ENCODE measurements at places on chromosomes 11 and 22.
A peak's percentile ranks its signal among the peaks of the same experiment; 100 is the strongest.

GRCh38 chr22:46948411-46949144 lies 186.1 kb downstream of the TBC1D22A start:
- no peak for DNase-seq

GRCh38 chr11:108289699-108290098 lies 66.8 kb downstream of the ATM start:
- DNase-seq: no peak

GRCh38 chr11:46554213-46555147 lies 39.3 kb downstream of the AMBRA1 start:
- DNase-seq: no peak

GRCh38 chr11:30346068-30346688 lies 23.3 kb downstream of the ARL14EP start:
- no peak for DNase-seq

- no peak for DNase-seq
Measured at GRCh38 chr22:43516386-43516785, 104.6 kb downstream of the MPPED1 start.

DNA sequence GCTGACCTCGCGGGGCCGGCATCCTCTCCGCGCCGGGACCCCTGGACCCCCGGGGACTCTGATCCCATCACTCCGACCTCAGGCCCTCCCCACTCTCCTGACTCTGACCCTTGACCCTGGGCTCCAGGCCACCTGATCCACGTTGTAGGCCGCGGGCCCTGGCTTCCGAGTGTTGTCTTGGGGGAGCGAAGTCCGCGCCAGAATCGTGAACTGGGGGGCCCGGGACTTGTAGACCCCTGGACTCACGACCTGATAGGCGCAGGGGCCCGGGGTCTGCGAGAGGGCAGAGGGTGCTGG lies 716 bp upstream of the TYMP start:
- no peak for DNase-seq

DNA sequence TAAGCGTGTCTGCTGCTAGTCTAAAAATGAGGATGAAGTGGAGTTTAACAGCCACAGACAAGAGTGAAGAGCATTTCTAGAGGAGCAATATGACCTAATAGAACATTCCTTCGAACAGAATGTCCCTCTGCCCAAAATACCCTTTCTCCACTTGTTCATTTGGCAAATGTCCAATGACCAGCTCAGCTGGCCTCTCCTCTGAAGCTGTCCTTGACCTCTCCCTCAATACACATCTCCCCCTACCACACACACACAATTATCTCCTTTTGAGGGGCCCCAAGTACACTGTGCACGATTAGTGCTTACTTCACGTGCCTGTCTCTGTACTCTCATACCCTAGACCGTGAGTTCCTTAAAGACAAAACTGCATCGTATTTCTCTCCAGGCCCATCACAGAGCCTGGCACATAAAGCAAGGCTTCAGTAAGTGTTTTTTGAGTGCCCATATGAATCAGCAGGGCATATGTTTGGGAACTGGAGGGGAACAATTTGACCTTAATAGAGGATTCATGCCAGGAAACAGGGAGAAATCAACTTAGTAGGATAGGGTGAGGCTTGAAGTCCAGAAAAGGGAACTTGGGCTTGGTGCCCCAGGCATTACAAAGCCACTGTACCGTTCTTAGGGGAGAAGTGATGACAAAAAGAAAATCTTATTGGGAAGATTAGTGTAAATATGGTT lies 18.1 kb upstream of the NCAM1 start:
- DNase-seq: no peak

- DNase-seq: no peak
Measured at GRCh38 chr11:10272132-10272531, 21.9 kb downstream of the SBF2 start.

- DNase-seq: no peak
Measured at GRCh38 chr11:60890696-60891095, 15.7 kb downstream of the PRPF19 start.

DNA sequence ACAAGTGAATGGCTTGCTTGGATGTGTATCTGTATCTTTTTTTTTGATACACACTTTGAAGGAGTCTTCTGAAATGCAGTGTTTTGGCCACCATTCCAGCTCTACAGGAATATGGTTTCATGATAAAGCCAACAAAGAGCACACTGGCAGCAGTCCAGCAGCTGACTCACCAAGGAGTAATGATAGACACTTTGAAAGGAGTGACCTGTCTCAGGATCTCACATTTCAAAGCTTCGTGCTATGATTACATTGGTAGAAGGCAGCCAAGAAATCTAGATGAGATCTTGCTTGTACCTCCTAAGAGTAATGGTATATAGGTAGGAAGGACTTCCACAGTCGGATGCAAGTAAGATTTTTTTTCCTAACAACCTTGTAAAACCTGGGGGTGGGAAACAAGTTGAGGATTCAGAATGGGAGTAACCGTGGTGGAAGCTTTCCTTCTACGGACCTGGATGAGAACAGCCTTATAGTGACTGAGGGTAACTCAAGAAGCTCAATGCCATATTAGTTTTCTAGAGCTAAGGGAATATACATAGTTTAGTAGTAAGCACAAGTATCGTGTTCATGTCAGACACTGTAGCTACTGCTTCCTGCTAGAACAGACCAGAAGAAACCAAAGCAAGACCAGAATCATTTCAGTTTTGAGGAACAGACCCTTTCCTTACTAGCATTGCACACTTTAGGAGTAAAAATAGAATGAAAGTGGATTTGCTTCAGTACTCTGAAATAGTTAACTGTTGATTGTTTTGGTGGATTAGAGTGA lies 25.0 kb downstream of the MTMR3 start:
- DNase-seq: no peak

- DNase-seq: no peak
Measured at GRCh38 chr22:39851606-39852315, 41.8 kb downstream of the ENTHD1 start.

GRCh38 chr22:23833911-23834317 lies 4.9 kb downstream of the DERL3 start:
- no peak for DNase-seq

GRCh38 chr11:131824771-131825170 lies 454.4 kb downstream of the NTM start:
- no peak for DNase-seq

GRCh38 chr11:96620464-96621044 lies 230.7 kb downstream of the JRKL start:
- no peak for DNase-seq

DNA sequence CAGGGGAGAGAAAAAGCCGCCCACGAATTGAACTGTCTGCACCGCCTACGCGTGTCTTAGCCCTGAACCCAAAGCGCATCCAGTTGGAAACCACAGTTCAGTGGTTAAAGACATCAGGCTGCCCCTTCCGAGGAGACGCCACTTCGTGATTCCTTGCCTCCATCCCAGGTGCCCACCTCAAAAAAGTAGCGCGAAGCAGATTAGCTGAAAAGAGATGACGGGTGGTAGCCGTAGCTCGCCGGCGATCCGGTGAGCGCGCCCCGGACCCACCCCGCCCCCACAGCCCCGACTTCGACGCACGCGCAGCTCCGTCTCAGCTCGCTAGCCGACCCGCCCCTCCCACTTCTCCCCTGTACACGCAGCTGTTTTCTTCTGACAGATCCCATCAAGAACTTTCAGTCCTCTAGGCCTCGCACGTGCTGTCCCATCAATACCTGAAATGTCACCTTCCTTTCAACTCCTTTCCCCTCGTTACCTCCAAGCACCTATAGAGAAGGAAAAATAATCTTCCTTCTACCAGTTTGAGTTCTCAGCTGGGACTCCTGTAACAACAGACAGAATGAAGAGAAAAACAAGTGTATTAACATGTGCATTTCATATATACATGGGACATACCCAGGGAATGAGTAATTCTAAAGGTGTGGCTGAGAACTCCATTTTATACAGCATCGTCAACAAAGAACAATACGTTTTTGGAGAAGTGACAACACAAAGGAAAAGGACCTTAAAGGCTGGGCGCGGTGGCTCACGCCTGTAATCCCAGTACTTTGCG lies 49.5 kb downstream of the OR4D9 start:
- DNase-seq: peak; percentile 69

DNA sequence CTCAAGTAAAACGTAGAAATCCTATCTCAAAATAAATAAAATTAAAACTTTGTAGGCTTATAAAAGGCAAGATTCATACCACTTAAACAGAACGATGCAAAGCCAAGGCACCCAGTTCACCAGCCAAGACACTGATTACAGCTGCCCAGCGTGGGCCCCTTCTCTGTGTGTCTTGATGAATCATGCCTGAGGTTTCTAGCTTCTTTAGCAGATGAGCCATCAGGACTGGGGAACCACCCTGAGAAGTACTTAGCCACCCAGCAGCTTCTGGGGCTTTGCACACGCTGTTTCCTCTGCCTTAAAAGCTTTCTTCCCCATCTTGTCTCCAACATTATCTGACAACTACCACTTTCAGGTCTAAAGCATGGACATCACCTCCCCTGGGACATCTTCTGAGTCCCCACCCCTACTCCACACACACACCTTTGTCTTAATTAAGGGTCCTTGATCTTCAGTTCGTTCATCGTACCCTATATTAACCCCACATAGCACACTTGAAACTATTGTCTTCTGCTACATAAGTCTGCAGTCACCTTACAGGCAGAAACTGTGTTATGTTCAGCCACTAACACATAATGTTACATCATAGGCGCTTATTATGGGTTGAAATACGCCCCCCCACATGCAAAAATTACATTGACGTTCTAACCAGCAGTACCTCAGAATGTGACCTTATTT lies 8.7 kb upstream of the LAYN start:
- DNase-seq: no peak

- no peak for DNase-seq
Measured at GRCh38 chr22:25890651-25891050, 148.7 kb downstream of the MYO18B start.

DNA sequence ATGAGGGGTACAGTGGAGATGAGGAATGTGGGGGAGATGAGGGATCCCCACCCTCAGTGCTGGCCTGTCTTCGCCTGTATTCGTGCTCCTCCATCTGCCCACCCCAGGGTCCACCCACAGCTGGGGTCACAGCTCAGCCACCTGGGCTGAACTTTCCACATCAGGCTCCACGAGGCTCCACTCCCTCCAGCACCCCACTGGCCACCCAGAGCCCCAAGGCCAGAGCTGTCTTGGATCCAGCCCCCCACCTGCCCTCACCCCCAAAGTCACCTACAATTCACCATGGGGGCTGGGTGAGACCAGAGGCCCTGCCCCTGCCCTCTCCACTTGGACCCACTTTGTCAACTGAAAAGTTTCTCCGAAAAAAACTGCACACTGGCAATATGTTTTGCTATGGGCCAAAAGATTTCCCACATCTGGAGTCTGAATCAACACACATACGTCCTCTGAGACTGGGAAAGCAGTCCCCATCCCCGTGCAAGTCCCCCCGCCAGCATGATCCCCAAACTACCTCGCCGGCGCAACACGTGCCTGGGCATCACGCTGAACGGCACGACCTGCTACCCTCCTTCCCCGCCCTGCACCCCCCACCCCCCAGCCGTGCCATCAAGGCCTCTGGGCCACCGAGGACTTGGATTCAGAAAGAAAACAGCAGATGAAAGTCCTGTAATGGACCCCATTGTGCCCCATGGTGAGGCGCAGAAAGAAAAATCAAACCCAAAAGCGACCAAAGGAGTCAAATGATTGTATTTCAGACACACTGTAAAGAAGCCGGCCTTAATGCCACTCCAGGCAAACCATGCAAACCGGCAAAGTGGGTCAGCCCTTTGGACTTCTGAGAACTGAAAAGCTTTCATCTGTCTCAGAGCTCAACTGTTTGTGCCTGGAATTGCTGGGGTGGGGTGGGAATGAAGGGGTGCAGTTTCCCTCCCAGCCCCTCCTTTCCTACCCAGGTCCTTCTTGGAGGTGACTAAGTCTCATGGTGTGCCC lies 16.5 kb upstream of the GAL start:
- DNase-seq: no peak

- no peak for DNase-seq
Measured at GRCh38 chr11:85758480-85759039, 52.4 kb downstream of the SYTL2 start.

- no peak for DNase-seq
Measured at GRCh38 chr11:116461789-116462188, 311.0 kb downstream of the BUD13 start.

- no peak for DNase-seq
Measured at GRCh38 chr11:17186932-17187692, 20.7 kb downstream of the PIK3C2A start.

GRCh38 chr22:35648066-35649025 lies at the start of gene APOL6:
APOL6 (plus strand) TSS chr22:35648446; CDS start chr22:35656426, 7,980 bp downstream.
- DNase-seq: no peak

GRCh38 chr11:1534682-1535081 lies 37.4 kb downstream of the DUSP8 start:
- DNase-seq: no peak

GRCh38 chr11:59266491-59266890 lies 53.8 kb upstream of the MPEG1 start:
- no peak for DNase-seq

DNA sequence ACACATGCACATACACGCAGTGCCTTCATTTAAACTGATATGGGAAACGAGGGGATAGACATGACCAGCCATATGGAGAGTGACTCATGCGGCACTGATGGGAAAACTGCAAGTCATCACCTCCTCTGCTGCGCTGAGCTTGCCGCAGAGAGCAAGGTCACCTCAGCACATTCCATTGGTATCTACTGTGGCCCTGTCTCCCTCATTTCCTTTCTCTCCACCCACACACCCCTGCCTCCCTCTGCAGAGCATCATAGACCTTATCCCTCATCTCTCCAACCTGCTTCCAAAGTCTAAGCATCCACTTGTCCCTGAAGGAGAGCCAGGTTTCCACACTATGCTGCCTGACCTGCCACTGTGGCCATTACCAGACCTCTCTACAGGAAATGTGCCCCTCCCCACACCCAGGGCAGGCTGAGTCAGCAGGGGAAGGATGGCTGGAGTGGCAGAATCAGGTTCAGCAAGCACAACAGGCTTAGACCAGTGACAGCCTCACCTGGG lies 116.9 kb upstream of the SNX19 start:
- DNase-seq: no peak

DNA sequence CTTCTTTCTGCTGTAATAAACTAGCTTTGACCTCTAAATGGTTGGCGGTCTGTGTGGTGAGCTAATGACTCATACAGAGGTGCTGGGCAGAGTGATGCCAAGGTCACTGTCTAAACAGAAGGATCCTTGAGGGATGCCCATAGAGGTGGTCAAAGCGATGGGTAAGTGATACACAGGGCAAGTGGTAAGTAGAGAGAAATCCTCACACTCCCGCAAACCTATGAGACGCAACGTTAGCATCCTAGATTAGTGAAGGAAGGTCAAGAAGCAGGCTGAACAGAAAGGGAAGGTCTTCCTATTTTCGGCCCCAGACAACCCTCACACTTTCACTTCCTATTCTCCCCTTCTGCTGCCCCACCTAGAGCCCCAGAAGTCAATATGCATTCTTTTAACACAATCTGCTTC lies 65.6 kb upstream of the SESN3 start:
- no peak for DNase-seq

GRCh38 chr11:115963156-115963555 lies 458.9 kb upstream of the CADM1 start:
- no peak for DNase-seq
